Naive thymus-derived CD4-positive, alpha-beta T cell (primary cell): ENCODE measurements at places on chromosomes 1 and 21. TPM values are rescaled to one million over a fixed set of nuclear protein-coding genes. Genes with fewer than 3 reads are reported as not detected.

GRCh38 chr1:233081735-233082134 is 131.3 kb downstream of the NTPCR start:
- DNase-seq: no peak

DNA sequence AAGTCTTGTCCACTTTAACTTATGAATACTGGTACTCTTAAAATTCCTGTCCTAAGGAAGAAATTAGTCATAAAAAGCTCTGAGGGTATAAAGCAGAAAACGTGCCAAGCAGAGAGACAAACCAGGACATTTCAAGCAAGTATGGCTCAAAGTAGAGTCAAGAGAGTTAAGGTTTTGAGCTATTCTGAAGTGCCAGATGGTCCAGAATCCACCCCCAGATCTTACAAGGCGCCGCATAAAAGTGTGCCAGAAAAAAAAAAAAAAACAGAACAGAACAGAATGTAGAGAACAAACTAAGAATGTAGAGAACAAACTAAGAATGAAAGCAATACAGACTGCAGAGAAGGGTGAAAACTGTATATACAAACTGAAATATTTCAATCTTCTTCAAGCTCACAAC is 12.5 kb downstream of the EPS15 start:
- DNase-seq: no peak

GRCh38 chr1:226203240-226203639 is 16.7 kb upstream of the ACBD3 start:
- DNase-seq: no peak

DNA sequence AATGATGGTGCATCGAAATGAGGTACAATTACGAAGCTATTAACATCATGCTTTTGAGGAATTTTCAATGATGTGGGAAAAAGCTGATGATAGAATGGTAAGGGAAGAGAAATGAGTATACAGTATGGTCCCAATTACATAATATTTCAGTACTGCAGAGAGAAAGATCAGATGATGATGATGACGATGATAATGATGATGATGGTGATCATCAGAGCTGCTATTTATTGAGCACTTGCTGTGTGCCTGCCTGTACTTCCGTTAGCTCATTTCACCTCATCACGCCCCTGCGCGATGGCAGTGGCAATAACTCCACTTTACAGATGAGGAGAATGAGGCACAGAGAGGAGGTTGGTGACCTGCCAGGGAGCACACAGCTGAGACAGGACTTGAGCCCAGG is 620.8 kb downstream of the MATN1 start:
- no peak for DNase-seq

DNA sequence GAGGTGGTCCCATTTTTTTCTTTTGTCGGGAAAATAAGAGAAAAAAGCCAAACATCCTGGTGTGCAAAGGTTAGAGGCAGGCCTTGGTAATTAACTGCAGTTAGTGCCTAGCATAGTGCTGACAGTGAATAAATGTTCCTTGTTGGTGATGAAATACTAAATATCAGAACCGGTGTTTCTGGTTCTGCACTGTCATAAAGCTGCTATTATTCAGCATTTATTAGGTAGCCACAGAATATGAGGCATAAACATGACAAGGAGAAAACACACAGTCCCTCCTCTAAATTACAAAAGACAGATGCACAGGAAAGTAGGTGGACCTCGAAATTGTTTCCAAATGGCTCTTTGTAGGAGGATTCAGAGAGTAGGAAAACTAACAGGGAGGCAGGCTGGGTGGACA is 122.0 kb upstream of the ADGRL2 start:
- DNase-seq: no peak

The ILDR2 gene
- total RNA-seq: 9.3 and 10.0 TPM in 2 replicates

The F5 gene
- 12.6 TPM in 2 replicates for total RNA-seq

The FAM131C gene
- total RNA-seq: not detected
